ENCODE measurements at places on chromosomes 2 and 18. TPM values are rescaled to one million over a fixed set of nuclear protein-coding genes. Genes with fewer than 3 reads are reported as not detected.

Gene TIMM21
- total RNA-seq = 6.5 TPM

Gene CD8B2
- not detected for total RNA-seq

Gene RGPD4
- total RNA-seq = 0.16 TPM

Gene ATOH8
- 17.0 TPM for total RNA-seq

Gene GALNT13
- total RNA-seq = 0.45 TPM

Gene SRD5A2
- total RNA-seq = not detected

Gene LOXHD1
- not detected for total RNA-seq

Gene APLF
- total RNA-seq = 6.8 TPM

Gene ASPRV1
- total RNA-seq = not detected

Gene TUBA3E
- not detected for total RNA-seq

Gene TMEM17
- 4.4 TPM for total RNA-seq

Gene HOXD8
- total RNA-seq = 0.45 TPM

Gene CACNB4
- total RNA-seq = 4.8 TPM

Gene CCDC178
- total RNA-seq = 0.72 TPM

Gene FER1L5
- total RNA-seq = 0.98 TPM

Gene AP1S3
- total RNA-seq = 16.8 TPM

Gene DIPK1C
- total RNA-seq = not detected

Gene CCDC85A
- total RNA-seq = 0.45 TPM

Gene CYP26B1
- total RNA-seq = 2.5 TPM

Gene DSG2
- total RNA-seq = 5.6 TPM

Gene IL1F10
- not detected for total RNA-seq

Gene SLC9A4
- not detected for total RNA-seq

Gene SPEG
- total RNA-seq = 22.7 TPM

Gene NBEAL1
- total RNA-seq = 38.3 TPM

Gene GALR1
- total RNA-seq = not detected

Gene OR6B2
- total RNA-seq = not detected

Gene EFHD1
- total RNA-seq = 0.45 TPM

Gene MAB21L4
- total RNA-seq = not detected

Gene IL1A
- 0.90 TPM for total RNA-seq

Gene DES
- 4.7 TPM for total RNA-seq

Gene LBX2
- total RNA-seq = 3.0 TPM

Gene SPATA3
- not detected for total RNA-seq

Gene KANSL3
- 39.7 TPM for total RNA-seq

Gene GULP1
- total RNA-seq = 42.7 TPM

Gene MBD1
- total RNA-seq = 50.3 TPM

Gene SCN7A
- under 0.01 TPM for total RNA-seq

Gene MOCOS
- 3.5 TPM for total RNA-seq

Gene KLHL29
- 2.9 TPM for total RNA-seq

Gene CHRNA1
- total RNA-seq = not detected

Gene BMPR2
- 50.6 TPM for total RNA-seq

Gene VWC2L
- total RNA-seq = not detected

Gene SIX3
- not detected for total RNA-seq
